ENCODE measurements at places on chromosomes 1 and 21.

DNA sequence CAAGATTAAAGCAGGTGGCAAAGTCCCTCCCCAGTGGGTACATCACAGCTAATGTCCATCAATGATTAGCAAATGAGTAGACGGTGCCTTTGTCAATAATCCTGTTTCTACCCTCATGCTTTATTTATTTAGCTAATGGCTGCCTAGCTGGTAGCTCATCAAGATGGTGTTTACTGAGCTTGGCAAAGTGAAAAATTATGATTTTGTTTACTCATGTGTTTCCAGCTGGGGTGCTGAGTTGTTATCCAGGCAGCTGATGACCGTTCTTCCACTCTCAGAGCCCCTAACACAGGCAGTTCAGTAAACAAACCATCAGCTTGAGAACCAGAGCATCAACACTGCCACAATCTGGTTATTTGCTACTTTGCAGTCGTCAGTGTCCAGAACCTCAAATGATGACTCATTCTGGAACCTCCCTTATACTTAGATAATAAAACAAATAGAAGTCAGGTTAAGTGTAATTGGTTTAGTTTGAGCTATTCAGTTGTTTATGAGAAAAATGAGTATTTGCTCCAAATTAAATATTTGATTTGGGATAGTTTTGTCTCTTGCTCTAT lies 163.9 kb downstream of the ST6GALNAC5 start:
- peak; percentile 40 for DNase-seq

GRCh38 chr1:168811176-168811575 lies 82.2 kb upstream of the DPT start:
- no peak for DNase-seq

DNA sequence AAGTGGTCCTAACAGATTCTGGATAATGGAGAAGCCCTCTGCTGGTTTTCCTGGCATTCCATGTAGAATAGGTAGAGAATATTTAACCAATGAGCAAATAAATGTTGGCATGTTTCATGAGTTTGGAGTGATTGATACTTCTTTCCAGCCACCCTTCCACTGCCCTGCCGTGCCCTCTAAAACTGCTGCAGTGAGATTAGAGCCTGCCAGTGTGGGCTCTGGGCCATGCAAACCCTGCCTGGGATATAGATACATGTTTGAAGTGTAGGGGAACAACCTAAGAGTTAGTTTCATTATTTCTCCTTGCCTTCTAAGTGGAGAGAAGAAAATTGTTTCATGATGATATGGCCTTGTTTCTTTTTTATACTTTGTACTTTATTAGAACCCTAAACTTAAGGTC lies 10.4 kb downstream of the UBE2Q1 start:
- no peak for DNase-seq

DNA sequence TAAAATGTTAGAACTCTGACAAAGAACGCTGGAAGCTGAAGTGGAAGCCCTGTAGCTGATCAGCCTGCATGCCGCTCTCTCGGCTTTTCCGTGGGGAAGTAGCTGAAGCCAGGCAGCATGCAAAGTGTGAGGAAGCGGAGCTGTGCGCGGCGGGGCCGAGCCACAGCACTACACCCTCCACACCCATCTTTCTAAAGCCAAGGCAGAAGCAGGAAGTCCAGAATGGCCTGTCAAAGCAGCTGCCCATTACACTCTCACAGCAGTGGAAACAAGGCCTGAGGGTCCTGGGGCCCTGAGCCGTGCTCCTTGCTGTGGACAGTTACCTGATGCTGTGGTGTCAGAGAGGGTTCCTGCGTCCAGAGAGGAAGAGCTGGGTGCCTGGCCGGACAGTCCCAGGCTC lies 69.6 kb downstream of the UBR4 start:
- no peak for DNase-seq

DNA sequence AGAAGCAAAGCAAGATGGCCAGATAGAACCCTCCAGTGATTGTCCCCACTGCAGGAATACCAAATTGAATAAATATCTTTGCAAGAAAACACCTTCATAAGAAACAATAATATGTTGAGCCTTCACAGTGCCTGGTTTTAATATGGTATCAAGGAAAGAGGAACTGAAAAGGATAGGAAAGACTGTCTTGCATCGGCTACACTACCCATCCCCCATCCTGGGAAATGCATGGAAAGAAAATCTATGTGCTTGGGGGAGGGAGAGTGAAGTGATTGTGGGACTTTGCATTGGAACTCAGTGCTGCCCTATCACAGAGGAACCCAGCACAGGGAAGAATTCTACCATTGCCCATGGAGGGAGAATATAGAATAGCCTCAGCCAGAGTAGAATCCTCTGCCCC lies 28.6 kb upstream of the AK5 start:
- no peak for DNase-seq

DNA sequence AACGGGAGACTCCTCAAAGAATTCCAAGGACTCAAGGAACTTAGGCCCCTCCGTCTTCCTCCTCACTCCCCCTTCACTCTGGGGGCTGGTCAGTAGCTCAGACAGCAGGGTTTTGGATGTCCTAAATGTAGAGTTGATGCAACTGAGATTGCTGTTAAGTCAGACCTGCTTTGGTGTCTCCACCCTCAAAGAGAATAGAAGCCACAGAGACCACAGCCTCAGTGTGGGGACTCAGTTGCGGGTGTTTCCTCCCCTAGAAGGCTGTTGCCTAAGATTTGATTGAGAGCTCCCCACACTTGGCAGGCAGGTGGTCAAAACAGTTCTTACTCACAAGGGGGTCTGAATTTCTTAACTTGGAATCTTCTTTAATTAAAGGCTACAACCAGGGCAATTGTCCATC lies 7.6 kb downstream of the MAN1C1 start:
- DNase-seq = no peak

GRCh38 chr1:220788900-220789299 lies 2.2 kb downstream of the MTARC1 start:
- DNase-seq = no peak

- DNase-seq = no peak
These were observed 6.9 kb downstream of the COL11A1 start for GRCh38 chr1:103101399-103101798.

- peak; percentile 66 for DNase-seq
These were observed 68.6 kb upstream of the ERRFI1 start for GRCh38 chr1:8094481-8095241.

- DNase-seq = no peak
These were observed 10.7 kb downstream of the LRRC47 start for GRCh38 chr1:3785456-3786157.

- no peak for DNase-seq
These were observed 144.9 kb upstream of the POU3F1 start for GRCh38 chr1:38191461-38191860.

DNA sequence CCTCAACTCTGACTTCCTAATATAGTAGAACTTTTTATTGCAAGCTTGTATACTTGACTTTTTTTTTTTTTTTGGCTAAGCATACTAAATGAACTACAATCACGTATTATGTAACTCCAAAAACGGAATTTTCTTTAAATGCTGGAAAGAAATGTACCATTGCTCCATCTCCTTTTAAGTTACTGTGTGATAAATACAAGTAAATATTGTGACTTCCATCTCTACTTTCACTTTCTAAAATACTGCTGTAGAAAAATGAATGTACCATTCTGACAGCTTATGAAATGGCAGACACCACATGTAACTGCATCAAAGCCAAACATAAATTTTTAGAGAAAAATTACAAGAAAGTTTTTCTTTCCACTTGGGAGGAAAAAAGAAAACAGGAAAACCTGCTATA lies 54.7 kb downstream of the ASH1L start:
- DNase-seq = no peak

DNA sequence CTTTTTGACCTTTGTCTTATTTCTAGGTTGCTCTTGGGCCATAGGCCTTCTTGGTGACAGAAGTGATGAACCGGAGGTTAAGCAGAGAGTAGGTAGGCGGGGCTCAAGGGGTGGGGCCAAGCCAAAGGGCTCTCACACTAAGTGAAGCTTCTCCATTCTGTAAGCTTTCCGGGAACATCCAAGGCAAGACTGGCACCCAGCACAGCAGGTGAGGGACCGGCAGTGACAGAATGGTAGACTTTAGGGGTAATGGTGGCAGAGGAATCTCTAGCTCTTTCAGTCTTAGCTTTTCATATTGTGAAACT lies at the start of gene TNFAIP8L2:
Gene TNFAIP8L2 (plus strand): TSS at position 135 of the 305 bp plus-strand sequence. CDS start 2,049 bp downstream, outside the sequence.
- no peak for DNase-seq

GRCh38 chr1:200783926-200784325 lies 45.2 kb downstream of the CAMSAP2 start:
- no peak for DNase-seq

GRCh38 chr1:241079047-241079446 lies 278.0 kb downstream of the RGS7 start:
- no peak for DNase-seq

DNA sequence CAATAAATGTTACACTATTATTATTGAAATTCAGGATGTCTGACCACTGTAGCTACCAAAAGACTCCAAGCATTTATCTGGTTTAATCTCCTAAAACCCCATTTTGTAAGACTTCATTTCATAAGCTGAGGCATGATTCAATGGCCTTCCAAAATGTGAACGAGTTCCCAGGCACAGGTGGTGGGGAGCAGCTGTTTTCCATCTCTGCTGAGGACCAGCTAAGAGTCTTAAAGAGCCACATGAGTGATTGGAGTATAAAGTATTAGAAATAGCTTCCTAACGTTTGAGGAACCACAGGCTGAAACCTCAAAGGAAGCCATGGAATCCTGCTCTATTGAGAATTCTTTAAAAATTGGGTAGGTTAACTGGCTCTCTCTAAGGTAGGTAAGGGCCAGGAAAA lies 44.9 kb downstream of the SEC16B start:
- no peak for DNase-seq

DNA sequence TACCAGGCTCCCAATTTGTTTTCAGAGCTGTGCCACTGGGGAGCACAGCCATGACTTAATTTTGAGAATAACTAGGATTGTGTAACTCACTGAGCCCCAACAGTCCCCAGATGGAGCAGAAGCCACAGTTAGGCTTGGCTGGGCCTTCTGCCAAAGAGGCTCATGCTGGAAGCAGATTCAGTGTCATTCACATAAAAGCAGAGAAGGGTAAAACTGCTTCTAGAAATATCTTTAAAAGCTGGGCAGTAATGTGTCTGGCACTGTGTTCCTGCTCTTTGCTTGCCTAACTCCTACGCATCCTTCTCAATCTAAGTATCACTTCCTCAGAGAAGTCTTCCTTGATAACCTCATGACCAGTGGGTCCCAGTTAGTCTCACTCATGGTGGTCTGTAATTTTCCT lies 20.3 kb downstream of the STK40 start:
- no peak for DNase-seq

- no peak for DNase-seq
These were observed 28.1 kb upstream of the KDM4A start for GRCh38 chr1:43621861-43622260.

GRCh38 chr1:207404849-207405525 lies 49.1 kb upstream of the CR2 start:
- DNase-seq = peak; percentile 76

- no peak for DNase-seq
These were observed 214.5 kb upstream of the ZRANB2 start for GRCh38 chr1:71295350-71295749.

DNA sequence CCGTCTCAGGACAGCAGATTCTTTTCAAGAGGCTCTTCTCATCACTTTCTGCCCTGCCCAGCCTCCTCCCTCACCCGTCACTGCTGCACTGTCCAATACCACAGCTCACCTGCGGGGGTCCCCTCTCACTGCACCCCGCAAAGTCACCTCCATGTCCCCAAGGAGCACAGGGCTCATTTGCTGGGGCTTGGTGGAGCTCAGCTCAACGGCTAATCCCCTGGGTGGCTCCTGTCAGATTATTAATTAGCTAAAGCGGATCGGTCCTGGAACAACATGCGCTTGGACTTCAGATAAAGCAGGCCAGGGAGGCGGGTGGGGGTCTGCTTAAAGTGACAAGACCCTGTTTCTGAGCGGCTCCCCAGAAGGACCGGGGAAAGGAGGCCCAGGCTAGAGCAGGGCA lies 43.1 kb downstream of the CASZ1 start:
- no peak for DNase-seq

DNA sequence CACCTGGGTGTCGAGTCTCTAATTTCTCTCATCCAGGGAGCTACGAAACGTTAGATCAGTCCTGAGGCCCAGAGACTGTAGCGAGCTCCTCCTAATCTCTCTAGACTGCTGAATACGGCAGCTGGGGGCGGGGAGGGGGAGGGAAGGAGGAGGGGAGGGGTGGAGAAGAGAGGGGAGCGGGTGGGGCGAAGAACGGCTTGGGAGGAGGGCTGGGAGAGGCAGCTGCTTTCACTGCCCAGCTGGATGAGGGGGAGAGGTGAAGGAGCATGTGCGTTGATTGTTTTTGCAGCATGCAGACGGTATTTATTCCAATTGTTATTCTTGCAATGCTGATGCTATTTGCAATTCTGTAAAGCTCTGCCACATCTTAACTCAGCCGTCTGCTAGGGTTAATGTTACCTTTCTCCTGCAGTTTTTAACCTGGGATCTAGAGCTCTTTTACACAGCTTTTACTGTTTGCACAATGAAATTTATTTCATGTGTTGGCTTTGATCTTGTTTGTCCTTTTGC lies 790 bp downstream of the DNAJC6 start:
- DNase-seq = no peak

Data from hepatocyte (in vitro differentiated cells).